ENCODE measurements at places on chromosomes 3 and 15.

DNA sequence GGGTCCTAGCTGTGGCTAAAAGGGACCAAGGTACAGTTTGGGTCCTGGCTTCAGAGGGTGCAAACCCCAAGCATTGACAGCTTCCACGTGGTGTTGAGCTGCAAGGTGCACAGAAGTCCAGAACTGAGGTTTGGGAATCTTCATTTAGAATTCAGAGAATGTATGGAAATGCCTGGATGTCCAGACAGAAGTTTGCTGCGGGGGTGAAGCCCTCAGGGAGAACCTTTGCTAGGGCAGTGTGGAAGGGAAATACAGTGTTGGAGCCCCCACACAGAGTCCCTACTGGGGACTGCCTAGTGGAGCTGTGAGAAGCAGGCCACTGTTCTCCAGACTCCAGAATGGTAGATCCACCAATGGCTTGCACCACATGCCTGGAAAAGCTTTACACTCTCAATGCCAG lies 17.9 kb downstream of the RNF13 start:
- no peak for DNase-seq

- no peak for DNase-seq
These were observed 108.1 kb upstream of the GMNC start for GRCh38 chr3:190970560-190970959.

DNA sequence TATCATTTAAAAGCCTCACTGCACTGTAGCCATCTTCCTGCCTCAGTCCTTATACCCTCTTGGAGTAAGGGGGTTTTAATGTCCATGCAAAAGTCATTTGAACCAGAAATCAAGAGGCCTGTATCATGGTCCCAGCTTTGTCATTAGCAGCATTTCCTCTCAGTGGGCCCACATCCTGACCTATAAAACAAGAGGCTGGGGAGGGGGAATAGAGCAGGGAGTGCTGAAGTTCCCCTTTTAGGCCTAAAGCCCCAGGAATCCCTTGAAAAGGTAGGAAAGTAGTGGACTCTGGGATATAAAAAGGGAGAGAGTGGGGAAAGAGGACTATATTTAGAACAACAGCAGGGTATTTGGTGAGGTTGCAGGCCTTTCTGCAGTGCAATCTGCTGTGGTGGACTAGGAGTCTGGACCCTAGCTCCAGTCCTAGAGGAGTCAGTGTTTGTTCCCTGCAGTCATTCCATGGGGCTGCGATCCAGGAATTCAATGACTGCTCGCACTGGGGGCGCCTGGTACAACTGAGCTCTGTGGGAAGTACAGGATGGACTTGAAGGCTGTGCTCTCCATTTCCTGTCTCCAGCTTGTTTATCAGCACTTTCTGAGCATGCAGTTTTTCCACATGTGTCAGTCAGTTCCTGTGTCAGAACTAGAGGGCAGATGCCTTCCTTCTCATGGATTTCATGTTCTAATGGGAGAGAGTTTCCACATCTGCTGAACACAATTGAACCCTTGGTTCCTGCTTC lies 46.8 kb downstream of the PDHB start:
- no peak for DNase-seq

- no peak for DNase-seq
These were observed 25.1 kb downstream of the C3orf85 start for GRCh38 chr3:109161487-109162123.

DNA sequence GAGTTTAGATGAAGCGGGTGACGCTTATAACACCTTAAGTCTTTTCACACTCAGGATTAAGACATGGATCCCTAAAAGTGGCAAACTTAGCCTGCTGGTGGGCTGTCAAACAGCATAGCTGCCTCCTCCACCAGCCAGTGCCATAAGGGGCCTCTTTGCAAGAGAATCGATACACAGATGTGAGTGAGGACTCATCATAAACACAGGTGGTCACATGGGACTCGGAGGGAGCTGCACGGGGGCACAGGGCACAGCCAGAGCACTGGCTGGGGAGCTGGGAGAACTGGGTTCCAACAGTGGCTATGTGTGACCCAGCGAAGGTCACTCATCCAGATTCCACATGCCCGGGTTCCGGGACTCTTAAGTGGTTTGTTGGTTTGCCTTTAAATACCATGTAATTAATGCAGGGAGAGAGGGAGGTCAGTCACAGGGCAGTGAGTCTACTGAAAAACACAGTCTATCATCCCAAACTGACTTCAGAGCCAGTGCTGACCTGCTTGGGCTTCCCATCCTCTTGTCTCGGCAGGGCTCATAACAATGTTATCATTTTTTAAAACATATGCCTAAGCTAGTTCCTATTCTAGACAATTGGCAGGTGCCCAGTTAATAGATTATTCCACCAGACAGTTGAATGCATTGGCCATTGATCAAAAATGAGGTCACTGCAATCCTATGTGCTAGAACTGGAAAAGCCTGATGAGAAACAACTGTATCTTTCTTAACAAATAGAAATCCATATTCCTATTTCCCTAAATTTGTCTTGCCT lies 51.8 kb downstream of the SLC12A8 start:
- DNase-seq = no peak

DNA sequence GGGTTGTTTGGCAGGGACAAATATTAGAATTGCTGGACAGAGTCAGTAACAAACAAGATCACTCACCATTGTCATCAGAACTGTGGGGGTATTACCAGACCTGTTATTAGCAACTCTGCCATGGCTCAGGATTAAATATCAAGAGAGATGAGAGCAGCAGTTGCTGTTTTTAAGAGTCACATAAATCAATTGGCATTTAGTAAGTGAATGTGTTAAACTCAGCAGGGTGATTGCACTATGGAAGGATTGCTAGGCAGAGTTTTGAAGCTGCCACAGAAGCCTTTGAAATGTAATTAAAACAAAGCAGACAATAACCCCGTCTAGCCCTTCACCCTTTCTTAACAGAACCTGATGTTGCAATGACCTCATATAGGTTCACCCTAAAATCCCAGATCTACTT lies 238.8 kb downstream of the GAP43 start:
- no peak for DNase-seq

- no peak for DNase-seq
These were observed 37.7 kb upstream of the FRMD4B start for GRCh38 chr3:69423463-69424155.

- DNase-seq = no peak
These were observed 15.5 kb upstream of the CMTM7 start for GRCh38 chr3:32376115-32376514.

All from NCI-H748 treated with DMSO at 0.1 percent for 48 hours (cell line).